Kidney (tissue), 22 donors: ENCODE measurements at places on chromosomes 12 and 14.

GRCh38 chr12:131832321-131833231, 4.4 kb downstream of the MMP17 start:
- DNase-seq = no peak

- DNase-seq = no peak
Measured at GRCh38 chr12:114123108-114123507, 157.0 kb upstream of the RBM19 start.

DNA sequence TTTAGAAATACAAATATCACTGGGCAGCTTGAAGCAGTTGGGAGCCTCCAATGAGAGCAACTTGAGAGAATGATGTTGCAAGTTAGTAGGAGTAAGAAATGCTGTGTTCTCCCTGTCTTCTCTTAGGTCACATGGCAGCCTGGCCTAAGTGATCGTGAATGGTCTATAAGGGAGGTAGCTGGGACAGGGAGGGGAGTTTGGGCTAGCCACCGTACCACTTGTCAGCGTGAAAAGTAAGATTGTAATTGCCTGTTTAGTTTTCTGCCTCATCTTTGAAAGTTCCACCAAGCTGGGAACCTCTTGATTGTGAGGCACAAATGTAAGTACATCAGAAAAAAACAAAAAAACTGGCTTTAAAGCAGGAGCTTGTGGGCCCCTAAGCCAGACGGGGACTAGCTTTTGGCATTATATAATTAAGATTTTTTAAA, 36.4 kb downstream of the MDM2 start:
- DNase-seq = no peak

DNA sequence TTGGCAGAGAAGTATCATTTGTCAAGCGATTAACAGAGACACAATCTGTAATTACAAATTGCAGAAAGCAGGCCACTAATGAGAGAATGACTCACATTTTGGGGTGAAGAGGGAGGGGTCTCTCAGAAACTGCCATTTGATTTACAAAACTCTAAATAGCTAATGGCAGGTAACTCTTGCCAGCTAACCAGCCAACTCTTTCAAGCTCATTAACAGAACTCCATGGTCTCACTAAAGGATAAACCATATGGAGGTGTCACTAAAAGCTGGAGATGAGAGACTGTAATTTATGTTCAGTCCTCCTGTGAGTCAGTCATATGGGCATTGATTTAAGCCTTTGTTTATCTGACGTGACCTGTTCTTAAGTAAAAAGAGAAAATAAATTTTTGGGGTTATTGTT, 336.4 kb downstream of the FOXG1 start:
- DNase-seq = no peak

DNA sequence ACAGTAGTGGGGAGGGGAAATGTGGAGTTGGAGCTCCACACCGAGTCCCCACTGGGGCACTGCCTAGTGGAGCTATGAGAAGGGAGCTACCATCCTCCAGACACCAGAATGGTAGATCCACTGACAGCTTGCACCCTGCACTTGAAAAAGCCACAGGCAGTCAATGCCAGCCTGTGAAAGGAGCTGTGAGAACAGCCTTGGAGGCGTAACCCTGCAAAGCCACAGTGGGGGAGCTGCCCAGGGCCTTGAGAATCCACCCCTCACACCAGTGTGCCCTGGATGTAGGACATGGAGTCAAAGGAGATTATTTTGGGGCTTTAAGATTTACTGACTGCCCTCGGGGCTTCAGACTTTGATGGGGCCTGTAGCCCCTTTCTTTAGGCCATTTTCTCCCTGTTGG, 12.5 kb downstream of the CTSG start:
- no peak for DNase-seq

- DNase-seq = peak; percentile 88
Measured at GRCh38 chr14:103104654-103105452, 10.3 kb downstream of the EXOC3L4 start.
